ENCODE measurements at places on chromosomes 16 and 17. TPM values are rescaled to one million over a fixed set of nuclear protein-coding genes. Genes with fewer than 3 reads are reported as not detected.

DRC3 gene
- total RNA-seq = 0.66 TPM

USP32 gene
- 53.6 TPM for total RNA-seq

MSLN gene
- total RNA-seq = not detected

NLRC5 gene
- total RNA-seq = 19.9 TPM

GP2 gene
- total RNA-seq = not detected

MT1G gene
- not detected for total RNA-seq

FOXF1 gene
- total RNA-seq = under 0.01 TPM

LRRC37A gene
- total RNA-seq = 1.1 TPM

NDRG4 gene
- total RNA-seq = 14.5 TPM

TMEM238L gene
- total RNA-seq = not detected

Measured in aortic smooth muscle cell (primary cell).